GM12891 (cell line): ENCODE measurements at places on chromosomes 3 and 15.

DNA sequence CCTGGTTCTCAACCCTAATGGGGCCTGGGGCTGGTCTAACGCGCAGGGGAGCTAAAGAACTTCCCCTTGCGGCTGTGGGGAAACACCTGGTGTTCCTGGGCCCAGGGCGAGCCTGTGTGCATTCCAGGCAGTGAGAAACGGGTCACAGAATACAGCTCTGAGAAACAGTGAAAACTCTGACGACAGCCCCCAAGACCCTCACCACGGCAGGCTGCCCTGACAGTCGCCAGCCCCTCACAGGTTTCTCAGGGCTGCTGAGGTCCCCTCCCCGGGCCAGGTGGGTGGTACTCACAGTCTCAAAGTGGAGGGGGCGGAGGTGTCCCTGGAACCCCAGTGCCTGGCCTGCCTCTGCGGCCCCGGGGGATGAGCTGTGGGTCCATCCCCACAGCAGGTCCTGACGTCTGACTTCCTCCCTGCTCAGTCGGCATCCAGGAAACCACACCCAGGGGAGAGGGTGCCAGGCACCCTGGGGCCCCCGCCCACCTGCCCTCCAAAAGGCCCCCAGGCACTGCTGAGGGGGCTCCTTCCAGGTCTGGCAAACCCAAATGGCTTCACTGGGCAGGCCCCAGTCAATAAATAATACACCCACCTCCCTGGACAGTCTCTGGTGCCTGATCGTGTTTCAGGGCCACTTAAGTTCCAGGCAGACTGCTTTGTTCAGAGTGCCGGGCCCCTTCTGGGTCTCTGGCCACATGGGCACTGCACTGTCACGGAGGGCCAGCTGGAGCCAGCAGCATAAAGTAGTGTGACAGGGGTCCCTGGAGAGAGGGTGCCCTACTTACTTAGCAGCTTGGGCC lies 57.7 kb downstream of the IQSEC1 start:
- no peak for DNase-seq

GRCh38 chr3:9238721-9239295 lies 10.6 kb downstream of the SRGAP3 start:
- DNase-seq, result no peak

DNA sequence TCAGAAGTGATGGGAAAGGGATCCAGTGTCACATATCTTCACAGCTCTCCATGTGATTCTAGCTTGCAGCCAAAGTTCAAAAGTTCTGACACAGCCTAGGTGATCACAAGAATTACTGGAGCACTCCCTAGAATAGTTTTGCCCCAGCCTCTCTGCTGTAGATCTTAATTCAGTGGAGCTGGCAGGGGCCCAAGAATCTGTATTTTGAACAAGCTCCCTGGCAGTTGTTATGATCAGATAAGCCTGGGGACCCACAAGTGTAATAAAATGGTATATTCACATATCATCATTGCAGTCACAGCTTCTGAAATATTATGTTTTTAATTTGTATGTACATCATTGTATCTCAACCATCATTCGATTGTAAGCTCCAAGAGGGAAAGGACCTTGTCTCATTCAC lies 62.3 kb downstream of the NOX5 start:
- DNase-seq, result no peak

DNA sequence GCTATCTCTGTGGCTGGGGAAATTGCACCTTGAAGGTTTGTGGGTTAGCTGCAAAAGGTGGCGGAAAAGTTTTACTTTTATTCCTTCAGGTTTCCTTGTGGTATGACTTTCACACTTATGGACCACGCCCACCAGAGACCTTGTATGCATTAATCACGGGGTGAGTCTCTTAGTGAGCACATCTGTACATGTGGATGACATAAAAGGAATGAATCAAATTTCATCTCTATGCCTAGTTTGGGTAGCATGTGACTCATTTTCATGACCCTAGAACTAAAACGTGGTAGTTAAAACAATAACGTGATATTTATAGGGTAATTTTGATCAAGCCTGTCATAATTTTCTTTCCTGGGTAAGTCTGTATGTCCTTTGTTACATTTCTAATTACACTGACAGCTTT lies 141.7 kb downstream of the PDCD6IP start:
- no peak for DNase-seq

DNA sequence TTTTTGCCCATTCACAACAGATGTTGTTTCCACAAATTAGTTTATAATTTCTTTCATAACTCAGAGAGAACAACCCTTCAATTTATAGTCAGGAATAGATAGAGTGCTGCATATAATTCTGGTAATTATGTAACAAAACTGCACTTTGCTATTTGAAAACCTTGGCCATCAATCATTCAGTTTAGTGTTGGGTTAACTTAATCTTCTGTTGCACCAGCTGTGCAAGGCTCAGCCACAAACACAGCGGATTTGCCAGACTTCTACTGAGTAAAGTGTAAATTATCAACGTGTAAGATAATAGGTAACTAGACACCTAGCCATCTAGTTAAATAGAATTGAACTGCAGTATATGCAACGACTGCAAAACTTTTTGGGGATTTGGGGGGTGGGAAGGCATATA lies 1064.3 kb upstream of the EPHA6 start:
- DNase-seq, result no peak

GRCh38 chr3:120559242-120560061 lies 36.7 kb upstream of the NDUFB4 start:
- no peak for DNase-seq

- no peak for DNase-seq
These were observed 9.0 kb downstream of the TOP2B start for GRCh38 chr3:25655659-25656058.

DNA sequence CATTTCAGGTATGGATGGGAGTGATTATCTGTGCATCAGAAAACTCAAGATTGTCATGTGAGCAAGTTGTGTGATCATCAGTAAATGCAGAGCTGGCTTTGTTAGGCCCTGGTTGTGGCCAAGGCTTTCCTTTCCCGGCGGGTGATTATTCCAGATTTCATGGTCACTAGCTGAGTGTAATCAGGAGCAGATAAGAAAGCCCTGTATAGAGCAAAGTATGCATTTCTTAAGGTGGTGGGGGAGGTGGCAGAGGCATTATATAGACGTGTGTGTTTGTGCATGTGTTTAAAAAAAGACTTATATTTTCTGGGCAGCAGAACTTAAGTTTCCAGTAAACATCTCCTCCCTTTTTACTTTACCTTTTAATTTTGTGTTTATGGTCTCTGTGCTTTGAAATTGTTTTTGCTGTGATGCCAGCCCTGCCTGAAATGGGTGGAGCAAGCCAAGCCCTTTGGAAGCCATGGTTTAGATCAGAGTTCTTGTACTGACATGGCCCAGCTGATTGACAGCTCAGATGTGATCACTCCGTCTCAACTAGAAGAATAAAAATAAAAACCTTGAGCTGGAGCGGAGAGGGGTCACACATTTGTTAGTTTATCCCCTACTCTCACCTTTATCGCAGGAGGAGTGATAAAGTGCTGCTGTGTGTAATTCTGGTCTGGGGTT lies 22.2 kb downstream of the SMAD3 start:
- no peak for DNase-seq

- no peak for DNase-seq
These were observed 1.3 kb downstream of the STAG1 start for GRCh38 chr3:136750897-136751315.
